ENCODE measurements at places on chromosomes 16 and 17.

- DNase-seq: no peak
Observed at GRCh38 chr17:37019117-37019740, 70.5 kb downstream of the AATF start.

GRCh38 chr16:29139261-29139802 lies 154.5 kb downstream of the LAT start:
- no peak for DNase-seq

DNA sequence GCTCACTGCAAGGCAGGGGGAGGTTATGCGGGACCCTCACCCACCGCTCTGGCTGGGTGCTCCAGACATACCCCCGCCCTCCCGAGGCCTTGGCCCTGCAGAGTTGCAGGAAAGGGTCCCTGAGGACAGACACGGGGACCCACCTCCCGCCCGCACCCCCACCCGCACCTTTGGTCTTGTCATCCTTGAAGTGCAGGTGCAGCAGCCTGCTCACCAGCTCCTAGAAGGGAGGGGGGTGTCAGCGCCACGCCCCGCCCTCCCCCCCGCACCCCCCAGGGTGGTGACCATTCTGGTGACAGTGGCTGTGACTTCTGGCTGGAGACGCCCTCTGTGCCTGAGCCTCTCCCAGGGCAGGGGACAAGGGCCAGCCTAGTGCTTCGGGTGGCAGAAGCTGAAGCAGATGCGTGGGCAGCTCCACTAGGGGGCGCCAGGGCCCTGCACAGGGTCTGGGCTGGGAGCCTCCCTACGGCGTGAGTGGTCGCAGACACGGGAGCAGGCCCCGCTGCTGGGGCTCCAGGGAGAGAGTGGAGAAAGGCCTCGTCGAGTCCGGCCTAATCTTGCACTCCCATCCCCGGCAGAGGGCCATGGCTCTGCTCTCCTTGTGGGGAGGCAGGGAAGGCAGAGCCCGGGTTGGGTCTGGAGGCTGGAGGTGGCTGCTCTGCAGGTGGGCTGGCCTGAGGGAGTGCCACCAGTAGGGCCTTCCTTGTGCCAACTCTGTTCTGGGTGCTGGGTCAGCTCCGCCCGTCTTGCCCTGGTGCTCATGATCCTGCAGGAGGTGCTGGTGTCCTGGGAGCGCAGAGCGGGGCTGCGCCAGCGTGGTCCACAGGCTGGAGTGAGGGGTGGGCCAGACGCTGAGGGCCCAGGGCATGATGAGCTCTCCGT lies 2.7 kb downstream of the CENPX start:
- DNase-seq: peak; percentile 75

DNA sequence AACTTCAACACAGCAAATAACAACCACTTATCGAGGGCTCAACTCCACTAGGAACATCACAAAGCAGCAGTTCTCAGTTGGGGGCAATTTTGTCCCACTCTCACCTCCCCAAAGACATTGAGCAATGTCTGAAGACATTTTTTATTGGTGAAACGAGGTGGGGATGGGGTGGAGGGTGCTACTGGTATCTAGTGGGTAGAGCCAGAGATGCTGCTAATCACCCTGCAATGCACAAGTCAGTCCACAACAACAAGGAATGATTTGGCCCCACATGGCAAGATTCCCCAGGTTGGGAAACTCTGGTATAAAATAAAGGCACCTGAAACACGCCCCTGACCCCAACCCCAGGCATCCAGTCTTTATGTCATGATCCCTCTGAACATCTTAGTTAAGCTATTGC lies 33.3 kb downstream of the TLE7 start:
- no peak for DNase-seq

DNA sequence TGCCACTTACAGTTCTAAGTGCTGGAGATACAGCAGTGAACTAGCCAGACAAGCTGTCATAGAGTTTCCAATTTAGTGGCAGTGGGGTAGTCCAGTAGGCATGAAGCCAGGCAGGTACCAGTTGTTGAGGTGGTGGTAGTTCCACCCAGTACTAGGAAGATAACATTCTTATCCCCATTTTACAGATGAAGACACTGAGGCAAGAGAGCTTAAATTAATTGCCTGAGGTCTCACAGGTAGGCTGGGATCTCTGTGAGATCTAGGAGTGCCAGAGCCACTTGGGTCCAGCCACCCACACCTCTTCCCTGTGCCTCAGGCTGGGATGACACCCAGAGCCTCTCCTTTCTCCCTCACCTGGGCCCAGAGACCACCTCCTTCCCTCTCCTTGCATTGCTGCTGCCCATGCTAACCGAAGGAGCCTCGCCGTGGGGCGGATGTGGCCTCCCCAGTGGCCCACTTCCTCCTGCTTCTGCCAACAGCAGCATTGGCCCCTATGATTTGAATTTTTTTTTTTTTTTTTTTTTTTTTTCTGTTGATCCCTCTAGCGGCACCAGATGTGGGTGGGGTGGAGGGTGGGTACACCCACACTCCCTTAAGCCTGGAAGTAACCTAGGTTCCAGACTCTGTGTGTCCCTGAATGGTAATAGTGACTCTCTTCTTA lies 114.0 kb downstream of the PRKCB start:
- no peak for DNase-seq

DNA sequence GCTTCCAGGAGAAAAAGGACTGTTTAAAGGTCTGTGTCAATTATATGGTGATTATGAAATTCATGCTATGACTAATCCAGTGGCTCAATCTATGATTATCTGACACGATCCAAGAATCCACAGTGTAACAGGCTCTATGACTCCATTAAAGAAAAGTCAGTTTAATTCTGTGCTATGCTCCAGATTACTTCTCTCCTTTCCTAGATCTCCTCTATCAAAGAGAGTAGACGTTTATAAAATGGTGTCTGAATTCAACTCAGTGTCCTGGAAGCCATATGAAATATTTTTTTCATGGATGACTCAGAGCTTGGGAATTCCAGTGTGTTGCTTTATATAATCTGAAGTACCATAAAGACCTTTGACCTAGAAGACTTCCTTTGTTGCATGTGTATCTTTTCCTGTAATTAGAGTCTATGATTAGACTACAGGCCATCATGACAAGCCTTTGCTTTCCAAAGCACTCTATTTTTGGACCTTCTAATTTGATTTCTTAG lies 27.0 kb upstream of the NF1 start:
- DNase-seq: no peak

GRCh38 chr16:79329166-79329521 lies 271.4 kb downstream of the MAF start:
- DNase-seq: no peak

GRCh38 chr17:74110467-74110866 lies 93.0 kb upstream of the RPL38 start:
- DNase-seq: no peak

GRCh38 chr16:73543970-73544599 lies 496.2 kb upstream of the ZFHX3 start:
- no peak for DNase-seq

DNA sequence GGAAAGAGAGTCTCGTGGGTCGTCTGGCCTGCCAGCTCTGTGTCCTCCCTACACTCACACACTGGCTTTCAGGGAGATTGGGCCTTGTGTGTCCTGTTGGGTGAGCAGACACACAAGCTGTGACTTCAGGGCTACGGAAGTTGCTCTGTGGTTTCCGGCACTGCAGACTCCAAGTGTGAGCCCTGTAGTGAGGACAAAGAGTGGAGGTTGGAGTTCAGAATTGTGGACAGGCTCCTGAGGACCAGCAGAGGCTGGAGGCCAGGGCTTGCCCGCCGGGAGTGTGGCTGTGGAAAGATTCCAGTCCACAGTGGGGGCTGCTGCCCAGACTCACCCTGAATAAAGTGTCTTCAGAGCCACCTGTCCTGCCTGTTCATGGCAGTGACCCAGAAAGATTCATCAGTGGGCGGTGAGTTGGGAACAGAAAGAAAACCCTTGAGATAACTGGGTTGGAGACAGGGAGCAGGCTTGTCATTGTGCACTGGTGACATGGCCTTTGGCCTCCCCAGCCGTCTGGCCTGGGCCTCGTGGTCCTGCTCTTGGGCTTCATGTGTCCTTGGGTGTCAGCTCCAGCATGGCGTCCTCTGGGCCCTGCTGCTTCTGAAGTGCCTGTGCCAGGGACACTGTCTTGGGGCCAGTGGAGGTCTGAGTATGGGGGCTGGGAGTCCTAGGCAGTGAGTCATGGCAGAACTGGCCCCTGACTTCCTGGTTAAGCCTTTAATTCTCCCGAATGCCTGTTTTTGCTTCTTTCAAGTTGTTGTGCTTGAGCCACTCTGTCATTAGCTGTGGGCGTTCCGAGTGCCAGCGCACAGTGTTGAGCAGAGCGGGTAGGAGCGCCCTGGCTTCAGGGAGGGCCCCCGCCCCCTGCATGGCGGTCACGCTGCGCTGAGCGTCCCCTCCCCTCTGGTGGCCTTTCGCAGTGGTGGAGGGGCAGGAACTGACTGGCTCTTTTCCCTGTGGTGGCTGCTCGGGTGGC lies 19.9 kb upstream of the ZNF750 start:
- peak; percentile 73 for DNase-seq

DNA sequence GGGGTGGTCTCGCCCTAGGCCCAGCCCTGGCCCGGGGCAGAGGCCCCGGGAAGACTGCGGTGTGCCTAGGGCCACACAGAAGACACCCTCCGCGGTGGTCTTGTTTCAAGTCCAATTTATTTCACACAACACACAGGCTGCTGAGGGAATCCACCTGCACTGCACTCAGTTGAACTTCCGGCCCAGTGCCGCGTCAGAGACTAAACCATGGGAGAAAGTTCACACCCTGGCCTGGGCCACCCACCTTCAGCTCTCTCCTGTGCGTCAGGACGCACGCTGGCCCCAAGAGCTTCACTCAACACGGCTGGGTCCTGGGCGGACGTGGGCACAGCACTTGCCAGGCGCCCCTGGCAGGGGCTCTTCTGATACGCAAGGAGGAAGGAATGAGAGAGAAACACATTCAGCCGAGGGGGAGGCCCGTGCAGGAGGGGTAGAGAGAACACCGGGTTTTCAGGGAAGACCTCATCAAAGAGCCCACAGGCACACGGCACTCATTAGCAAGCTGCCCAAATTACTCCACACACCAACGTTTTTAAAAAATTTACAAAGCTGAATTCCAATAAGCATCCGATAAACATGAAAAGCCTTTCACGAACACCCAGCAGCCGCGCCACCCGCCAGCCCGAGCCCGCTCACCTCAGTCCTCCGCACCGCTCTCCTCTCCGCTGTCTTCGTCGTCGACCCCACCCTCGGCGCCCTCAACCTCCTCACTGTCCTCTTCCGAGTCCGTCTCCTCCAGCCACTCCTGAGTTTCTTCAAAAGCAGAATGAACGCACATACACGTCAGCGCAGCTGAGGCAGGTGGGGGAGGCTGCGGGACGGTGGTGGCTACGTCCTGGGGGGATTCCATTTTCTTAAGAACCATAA lies 57.8 kb downstream of the KLHDC4 start:
- DNase-seq: no peak

DNA sequence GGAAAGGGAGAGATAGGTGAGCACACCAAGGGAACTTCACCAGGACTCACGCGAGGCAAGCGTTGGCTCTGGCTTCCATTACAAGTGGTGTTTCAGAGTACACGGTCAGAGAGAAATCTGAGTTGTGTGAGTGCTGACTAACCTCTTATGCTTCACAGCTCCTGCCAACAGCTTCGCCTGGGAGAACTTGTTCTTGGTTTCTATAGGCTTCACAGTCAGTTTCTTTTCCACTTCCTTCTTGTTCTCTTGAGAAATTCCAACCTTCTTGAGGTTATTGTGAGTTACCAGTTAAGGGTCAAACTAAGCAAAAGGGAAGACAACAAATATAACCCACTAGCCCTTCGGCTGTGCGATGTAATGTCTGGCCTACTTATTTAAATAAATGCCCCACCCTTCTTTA lies 18.9 kb downstream of the PSME3IP1 start:
- no peak for DNase-seq

DNA sequence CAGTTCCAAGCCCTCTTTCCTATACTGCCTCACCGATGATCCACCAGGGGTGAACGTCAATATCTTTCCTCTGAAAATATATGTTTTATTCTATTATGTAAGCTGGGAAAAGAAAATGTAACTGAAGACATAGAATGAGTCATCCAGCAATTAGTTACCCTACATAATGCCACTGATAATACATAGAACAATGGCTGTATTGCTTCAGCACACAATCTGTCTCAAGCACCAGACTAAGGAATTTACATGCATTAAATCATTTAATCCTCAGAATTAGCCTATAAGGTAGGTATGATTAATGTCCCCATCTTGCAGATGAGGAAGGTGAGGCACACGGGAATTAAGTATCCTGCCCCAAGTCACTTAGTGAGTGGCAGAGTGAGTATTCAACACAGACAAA lies 472.8 kb downstream of the TOX3 start:
- DNase-seq: no peak

GRCh38 chr16:15835136-15835878 lies 21.5 kb downstream of the MYH11 start:
- no peak for DNase-seq

DNA sequence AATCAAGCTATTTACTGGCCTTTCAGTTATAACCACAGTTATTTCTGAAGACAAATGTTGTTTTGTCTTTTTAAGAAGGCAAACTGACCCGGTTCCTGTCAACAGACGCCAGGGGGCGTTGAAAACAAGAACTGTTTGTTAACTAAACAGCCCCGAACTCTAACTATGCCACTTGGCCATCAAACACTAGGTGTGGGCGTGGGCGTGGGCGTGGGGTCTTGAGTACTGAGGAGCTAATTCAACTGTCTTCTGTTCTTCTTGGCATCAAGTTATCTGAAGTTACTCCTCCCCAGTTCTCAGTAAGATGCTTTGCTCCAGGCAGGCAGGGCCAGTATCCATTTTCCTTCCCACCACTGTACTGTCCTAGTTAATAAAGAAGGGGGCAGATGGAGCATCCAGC lies 63.3 kb upstream of the MTMR4 start:
- DNase-seq: peak; percentile 57

DNA sequence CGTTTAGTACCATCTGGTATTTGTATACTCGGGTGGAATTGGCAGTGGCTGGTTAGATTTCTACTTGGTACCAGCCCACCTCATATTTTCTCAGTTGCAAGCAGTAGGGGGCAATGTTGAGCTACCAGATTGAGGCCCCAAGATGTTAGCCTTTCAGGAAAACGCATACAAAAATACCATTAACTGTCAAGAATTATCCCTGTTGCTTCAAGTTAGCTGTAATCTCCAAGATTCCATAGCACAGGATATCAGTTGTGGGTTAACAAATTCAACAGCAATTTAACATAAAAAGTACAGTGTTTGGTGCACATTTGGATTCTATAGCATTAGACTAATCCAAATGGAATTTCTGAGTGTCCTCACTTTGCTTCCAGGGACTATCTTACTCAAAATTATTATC lies 188.2 kb downstream of the FTO start:
- peak; percentile 67 for DNase-seq

- no peak for DNase-seq
Observed at GRCh38 chr17:29583324-29584248, 5.9 kb downstream of the GIT1 start.
